ENCODE measurements at places on chromosomes 3 and 15. TPM values are rescaled to one million over a fixed set of nuclear protein-coding genes. Genes with fewer than 3 reads are reported as not detected.

Gene USP50
- total RNA-seq, result not detected

Gene SUSD5
- total RNA-seq, result 1.5 TPM

Gene CYP1A2
- total RNA-seq, result not detected

Gene DLG1
- 94.3 TPM for total RNA-seq

Gene SLC38A3
- total RNA-seq, result not detected

Gene RTP3
- total RNA-seq, result not detected

Gene BDH1
- 1.2 TPM for total RNA-seq

Gene BUB1B
- 3.6 TPM for total RNA-seq

Gene STRIT1
- not detected for total RNA-seq

Gene PLS1
- total RNA-seq, result 2.7 TPM

Gene TGM5
- not detected for total RNA-seq

Gene LRRC15
- total RNA-seq, result 2.2 TPM

Gene RLBP1
- total RNA-seq, result not detected

Gene CLDN1
- total RNA-seq, result 10.4 TPM

Gene MNS1
- 1.3 TPM for total RNA-seq

Gene RASL12
- not detected for total RNA-seq
